Inflammatory macrophage treated with lipopolysaccharide for 1 hour (primary cell): ENCODE measurements at places on chromosomes 7 and 10.

GRCh38 chr10:1020958-1021357 is 4.7 kb downstream of the IDI2 start:
- no peak for DNase-seq

- DNase-seq, result peak; percentile 42
These were observed 73.9 kb upstream of the TNRC18 start for GRCh38 chr7:5497295-5498103.

GRCh38 chr10:60420991-60421894 is 31.6 kb upstream of the ANK3 start:
- no peak for DNase-seq

DNA sequence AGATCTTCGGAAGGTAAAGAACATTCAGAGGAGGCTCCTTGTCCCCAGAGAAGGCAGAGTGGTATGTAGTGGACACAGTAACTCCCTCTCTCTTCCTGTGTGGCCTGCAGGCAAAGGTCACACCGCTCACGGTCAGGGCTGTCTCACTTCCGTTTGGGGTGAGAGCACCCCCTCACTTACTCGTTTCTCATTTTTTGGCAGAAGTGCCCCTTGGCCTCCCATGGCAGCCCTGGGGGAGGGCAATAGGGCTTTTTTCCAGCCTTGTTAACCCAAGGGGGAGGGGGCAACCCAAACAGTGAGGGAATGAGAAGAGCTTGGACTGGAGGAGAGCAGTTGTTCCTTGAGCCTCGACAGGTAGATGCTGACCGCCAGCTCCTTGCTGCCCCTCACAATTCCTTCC is 31.8 kb upstream of the SRGN start:
- DNase-seq, result peak; percentile 75

GRCh38 chr10:9230625-9231024 is 1176.1 kb downstream of the GATA3 start:
- no peak for DNase-seq

DNA sequence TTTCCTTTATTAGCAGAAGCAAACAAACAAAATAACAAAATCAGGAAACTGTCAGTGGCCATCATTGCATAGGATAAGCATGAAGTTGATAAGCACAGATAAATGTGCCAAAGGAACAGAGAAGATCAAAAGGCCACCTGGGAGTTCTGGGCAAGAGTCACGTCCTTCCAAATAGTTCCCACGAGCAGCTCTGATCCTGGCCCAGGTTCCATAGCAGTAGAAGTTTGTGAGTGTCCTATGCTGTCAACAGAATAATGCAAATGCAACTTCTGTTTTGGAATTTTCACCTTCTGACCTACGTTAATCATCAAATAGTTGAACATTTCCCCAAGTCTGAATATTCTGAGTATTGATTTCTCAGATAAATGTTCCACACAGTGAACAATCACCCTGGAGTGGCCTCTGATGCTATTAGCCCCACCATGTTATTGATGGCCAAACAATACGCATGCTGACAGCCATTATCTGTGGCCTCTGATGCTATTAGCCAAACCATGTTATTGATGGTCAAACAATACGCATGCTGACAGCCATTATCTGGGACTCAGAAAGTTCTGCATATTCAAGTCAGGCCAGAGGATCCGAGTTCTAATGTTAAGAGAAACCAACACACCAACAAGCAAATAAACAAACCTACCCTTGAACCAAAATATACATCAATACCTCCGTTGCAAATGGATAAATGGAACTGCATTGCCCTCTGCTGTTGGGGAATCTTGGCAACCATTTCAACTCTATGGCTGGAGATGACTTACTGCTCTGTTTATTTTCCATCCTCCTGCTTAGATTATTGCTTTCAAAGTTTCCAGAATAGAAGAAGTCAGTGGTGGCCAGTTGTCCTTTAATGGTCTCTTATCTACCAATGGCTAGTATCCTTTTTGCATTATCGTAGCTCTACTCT is 63.3 kb downstream of the MRC1 start:
- DNase-seq, result peak; percentile 28

- no peak for DNase-seq
These were observed 822 bp downstream of the ZNF800 start for GRCh38 chr7:127391591-127392181.

DNA sequence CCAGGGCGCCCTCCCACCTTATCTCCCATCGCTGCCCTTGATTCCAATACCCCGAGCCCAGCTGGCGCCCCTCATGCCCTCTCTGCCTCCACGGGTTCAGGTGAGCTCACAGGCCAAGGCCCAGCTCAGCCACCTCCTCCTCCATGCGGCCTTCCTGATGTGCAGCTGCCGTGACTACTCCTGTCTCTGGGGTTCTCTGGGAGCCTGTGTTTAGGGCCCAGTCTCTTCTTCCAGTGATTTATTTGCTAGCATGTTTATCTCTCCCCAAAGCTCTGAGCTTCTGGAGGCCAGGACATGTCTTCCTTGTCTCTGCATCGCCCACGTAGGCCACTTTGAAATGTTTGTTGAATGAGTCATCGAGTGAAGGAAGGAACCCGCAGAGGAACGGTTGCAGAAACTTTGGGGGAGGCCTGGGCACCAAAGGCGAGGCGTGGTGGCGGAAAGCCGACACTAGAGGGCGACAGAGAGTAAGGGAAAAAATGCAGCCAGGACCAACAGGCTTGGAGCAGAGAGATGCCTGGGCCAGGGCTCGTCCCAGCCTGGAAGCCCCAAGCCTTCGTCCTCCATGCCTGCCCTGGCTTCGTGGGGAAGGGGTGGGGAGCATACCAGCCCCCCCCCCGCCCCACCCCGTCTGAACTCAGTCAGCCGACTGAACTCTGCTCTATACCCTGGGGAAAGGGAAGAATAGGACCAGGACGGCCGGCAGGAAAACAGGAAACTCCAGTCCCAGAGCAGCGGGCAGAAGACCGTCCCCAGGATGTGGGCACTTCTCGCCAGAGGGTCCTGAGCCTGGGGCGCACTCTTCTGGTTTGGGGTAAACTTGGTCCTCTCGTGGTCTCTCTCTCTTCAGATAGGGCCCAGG is 10.9 kb upstream of the HSPB1 start:
- DNase-seq, result peak; percentile 98

- DNase-seq, result no peak
These were observed 1249.1 kb downstream of the TYW1 start for GRCh38 chr7:68245688-68246087.

DNA sequence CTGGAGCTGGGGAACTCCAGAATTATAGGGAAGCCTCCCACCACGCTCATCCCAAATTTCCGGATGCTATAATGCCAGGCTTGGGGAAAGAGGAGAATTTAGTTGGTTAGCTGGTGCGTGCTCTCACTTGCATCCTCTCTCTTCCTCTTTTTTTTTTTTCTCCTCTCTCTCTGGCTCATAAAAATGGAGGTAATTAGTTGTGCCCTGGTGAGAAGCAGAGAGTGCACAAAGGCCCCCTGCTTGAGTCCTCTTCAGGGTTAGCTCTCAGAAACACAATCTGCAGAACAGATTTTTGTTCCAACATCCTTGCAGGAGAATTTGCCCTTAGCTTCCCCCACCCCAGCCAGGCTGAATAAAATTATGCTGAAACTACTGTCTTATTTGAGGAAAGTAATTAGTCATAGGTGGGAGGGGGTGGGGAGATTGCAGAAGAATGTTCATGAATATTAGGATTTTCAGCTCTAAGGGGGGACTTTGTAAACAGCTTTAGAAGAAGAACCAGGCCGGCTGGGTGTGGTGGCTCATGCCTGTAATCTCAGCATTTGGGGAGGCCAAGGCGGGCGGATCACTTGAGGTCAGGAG is 7.6 kb downstream of the SERPINE1 start:
- DNase-seq, result peak; percentile 79

DNA sequence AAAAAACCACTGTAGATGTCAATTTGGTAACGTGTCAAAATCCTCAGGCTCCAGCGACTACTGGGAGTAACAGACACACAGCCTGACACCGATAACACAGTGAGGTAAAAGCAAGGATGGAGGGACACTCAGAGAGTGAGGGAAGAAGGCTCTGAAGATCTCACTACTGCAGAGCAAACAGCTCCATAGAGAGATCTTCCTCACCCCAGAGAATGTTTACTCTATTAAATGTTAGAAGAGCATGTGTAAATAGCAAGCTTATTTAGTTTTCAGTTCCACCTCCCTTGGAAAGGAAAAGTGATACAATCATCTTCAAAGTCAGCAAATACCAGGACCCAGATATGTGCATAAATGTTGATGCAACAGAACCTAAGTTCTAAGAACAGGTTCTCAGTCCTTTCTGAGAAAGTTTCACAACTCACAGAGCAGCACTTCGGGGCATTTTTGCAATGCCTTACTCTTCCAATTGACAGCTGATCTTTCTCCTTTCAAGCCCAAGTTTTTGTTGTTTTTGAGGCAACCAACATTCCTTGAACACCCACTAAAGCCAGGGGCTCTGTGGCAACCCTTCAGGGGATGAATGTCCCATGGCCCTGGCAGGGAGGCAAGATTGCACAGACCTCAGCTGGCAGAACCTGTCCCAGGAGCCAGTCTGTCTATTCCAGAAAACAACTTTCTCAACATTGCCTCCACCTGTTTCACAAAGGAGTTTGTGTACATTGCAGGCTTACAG is 177.4 kb downstream of the SFMBT2 start:
- peak; percentile 49 for DNase-seq
